ENCODE measurements at places on chromosomes 1 and 21.
A peak's percentile ranks its signal among the peaks of the same experiment; 100 is the strongest.

GRCh38 chr1:211259638-211260126 is 516 bp downstream of the RCOR3 start:
- DNase-seq = peak; percentile 80

DNA sequence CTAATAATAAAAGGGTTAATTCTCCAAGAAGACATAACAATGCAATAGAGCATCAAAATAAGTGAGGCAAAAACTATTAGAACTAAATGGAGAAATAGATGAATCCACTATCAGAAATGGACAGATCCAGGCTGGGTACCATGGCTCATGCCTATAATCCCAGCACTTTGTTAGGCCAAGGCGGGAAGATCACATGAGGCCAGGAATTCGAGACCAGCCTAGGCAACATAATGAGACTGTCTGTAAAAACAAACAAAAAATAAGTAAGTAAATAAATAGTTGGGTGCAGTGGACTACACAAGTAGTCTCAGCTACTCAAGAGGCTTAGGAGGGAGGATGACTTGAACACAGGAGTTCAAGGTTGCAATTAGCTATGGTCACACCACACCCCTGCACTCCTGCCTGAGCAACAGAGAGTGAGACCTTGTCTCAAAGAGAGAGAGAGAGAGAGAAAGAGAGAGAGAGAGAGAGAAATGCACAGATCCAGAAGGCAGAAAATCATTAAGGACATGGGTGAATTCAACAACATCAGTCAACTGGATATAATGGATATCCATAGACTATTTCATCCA is 12.3 kb downstream of the FRRS1 start:
- no peak for DNase-seq

DNA sequence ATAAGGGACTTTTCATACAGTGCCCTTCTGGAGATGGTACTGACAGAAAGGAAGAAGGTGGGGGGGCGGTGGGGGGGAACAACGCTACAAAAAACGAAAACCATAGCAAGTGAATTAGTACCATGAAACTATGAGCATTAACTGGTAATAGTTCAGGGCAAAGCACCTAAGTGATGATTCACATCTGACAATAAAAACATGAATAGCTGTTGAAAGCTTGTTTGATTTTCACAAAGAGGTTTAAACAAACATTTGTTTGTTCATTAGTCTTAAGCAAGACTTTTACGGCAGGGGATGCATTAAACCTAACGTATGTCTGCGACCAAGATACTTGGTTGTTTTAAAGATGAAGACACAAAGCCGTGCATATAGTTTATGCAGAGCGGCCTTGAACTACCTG is 177.5 kb downstream of the LMO4 start:
- DNase-seq = no peak

DNA sequence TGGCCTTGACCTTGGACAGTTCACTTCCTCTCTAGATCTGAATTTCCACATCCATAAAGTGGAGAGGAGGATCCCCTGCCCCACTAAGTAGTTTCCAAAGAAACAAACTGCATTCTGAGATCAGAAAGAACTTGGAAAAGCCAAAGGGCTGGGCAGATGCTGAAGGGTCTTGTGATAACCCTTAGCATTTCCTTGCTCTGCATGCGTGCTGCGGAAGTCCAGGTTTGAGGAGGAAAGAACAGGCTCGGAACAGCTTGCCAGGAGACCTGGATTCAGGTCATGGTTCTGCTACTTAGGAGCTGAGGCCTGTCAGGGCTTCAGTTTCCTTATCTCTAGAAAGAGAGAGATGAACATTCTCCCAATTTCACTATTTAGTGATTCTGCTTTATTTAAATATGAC is 27.2 kb downstream of the IGFN1 start:
- DNase-seq = peak; percentile 23

- DNase-seq = no peak
Measured at GRCh38 chr1:21861602-21862429, 49.8 kb downstream of the LDLRAD2 start.

GRCh38 chr21:42892582-42892930 is 553 bp upstream of the NDUFV3 start:
- DNase-seq = no peak

DNA sequence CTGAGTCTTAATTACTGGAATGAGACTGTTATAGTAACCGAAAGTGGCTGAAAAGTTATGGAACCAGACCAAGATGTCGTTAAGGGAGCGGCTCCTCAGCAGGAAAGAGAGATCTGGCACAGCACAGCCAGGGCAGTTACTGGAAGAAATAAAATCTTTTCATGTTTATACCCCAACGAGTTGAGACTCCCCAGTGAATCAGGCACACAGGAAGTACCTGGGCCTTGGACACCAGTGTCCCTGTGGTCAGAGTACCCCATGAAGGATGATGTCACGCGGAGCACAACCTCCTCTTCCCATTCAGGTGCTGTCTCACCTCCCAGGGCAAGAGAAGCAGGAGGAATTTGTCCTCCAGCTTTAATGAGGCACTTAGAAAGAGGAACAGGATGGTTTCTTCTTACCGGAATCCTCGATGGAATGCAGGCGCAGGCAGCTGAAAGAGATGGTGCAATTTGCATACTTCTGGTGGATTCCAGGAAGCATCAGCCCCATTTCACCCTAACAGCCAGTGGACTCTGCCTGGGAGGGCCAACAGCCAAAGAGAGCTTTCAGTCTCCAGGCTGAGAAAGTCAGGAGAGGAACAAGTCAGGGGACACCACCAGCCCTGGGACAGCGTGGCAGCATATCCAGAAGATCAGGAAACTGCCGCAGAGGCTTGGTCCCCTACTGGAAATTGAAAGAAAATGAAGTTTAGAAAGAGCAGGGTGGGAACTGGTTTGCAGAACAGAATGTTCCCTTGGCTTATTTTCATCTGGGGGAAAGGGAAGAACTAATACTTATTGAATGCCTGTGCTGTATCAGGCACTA is 35.9 kb upstream of the CTTNBP2NL start:
- peak; percentile 89 for DNase-seq

DNA sequence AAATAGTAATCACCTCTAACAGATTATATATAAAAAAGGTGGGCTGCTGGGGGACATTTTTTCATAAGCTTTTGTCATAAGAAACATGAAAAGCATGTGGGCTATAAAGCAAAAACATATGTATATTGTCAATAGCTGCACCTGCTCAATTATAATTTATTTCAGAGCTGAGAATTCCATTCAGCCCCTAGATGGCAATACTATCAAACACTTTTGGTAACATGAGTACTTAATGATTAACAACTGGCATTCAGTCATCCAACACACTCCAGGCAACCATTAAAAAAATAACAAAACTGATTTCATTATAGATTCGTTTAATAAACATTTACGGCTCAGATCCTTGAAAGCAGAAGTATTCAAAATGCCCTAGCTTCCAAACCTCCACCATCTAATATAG is 115.1 kb downstream of the KCTD3 start:
- DNase-seq = no peak

GRCh38 chr1:234926559-234927311 is 201.9 kb downstream of the TOMM20 start:
- no peak for DNase-seq

DNA sequence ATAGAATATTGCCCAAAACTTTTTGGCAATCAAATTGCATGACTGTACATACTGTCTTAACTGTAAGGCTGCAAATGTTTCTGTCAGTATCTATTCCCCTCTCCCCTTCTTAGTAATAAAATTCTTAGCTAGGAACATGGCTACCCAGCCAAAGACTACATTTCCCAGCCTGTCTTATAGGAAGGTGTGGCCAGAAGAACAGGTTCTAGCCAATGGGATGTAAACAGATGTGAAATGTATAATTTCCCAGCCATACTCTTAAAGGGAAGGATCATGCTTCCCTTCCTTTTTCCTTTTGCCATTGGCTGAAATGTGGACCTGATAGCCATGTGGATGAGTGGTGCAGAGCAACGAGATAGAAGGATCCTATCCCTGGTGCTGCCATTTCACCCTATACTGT is 7.0 kb upstream of the HIVEP3 start:
- no peak for DNase-seq

DNA sequence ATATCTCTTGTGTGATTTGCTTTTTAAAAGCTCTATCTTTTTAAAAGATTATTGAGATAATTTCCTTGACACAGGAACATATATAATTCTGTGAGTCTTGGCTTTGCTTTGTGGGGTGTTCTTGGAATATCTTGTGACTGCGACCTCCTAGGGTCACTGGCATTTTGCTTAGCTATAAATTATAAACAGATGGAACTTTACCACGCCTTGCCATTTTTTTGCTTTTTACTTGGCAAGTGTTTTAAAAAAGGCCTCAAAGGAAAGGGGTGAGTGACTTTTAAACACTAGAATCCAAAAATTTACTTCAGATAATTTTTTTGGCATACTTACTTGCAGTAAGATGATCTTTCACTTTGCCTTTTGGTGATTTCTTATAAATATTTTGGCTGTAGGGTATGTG is 43.6 kb downstream of the ALG6 start:
- DNase-seq = no peak

DNA sequence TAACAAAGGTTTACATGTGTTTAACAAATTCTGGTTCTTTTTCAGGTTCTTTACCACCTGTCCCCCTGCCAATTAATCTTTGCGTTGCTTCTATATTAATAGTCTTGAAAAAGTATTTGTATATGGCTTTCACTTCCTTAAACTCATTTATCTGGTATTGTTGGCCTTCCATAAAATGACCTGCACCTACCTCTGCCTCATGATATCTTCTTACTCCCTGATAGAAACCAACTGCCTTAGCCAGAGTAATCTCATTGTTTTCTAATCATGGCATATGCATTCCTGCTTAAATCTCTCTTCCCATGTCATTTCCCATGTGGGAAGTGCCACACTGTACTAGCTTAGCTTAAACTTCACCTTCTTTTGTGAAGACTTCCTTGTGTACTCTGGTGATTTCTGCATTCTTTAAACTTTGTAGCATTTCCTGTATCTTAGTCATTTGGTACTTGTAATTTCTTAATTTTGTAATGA is 8.7 kb downstream of the SMG7 start:
- no peak for DNase-seq

DNA sequence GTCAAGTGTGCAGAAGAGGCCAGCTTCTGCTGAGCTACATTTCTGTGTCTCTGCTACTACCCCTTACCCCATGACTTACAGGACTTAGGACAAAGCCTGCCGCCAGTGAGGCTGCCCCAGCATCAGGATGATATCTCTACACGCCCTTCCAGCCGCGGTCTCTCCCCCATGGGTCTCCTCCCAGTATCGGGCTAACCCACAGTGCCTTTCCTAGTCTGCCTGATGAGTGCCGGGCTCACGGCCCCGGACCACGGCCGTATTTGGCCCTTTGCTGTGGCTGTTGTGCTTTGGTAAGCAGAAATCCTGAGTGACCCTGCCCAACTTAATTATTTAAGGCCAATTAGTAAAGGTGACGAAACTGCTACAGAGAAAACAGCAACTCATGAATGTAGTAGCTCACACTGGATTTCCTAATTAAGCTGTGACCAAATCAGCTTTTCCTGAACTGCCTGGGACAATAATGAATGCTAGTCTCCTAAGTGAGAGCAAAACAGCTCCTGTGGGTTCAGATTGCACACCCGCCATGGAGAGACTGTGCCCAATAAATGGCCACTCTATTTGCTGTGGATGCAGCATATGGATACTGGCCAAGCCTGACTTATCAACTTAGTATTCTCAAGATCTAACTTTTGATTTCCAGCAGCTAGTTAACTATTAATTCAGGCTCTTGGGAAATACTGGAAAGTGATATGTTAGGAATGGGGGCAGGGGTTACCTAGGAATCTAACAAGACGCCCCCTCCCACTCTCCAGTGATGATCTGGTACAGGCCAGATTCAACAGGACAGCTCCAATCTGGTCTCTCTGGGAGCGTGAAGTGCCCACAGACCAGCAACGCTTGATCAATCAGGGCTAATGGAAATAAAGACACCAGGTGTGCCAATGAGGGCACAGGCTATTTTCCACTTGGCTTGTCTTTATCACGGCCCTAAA is 123.3 kb upstream of the IFFO2 start:
- no peak for DNase-seq

- DNase-seq = no peak
Measured at GRCh38 chr1:147095691-147096090, 76.6 kb downstream of the PRKAB2 start.

- no peak for DNase-seq
Measured at GRCh38 chr1:177181631-177182291, 11.0 kb downstream of the BRINP2 start.
